ENCODE measurements at places on chromosomes 2 and 18.

DNA sequence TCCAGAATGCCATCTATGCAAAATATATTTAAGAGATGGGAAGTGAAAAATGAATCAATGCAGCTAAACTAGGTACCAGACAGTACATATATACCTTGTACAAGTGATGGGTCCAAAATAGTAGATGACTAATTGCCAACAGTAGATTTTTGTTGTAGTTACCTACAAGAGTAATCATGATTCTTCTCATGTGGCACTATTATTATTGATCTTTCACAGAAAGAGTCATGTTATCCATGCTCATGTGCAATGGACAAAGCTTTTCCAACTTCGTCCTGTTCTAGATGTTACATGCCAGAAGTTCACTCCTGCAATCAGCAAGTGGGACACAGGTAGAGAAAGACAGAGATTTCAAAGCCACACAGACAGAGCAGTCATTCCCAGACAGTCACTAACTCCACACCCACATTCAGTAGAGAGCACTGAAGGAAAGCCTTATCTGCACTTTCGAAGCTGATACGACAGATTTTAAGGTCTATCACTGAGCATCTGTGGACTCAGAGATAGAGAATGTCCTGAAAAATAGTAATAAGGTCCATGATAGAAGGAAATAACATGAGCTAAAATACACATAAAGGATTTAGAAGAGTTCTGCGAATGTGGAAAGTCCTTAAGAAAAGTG is 101.6 kb upstream of the ITPRID2 start:
- DNase-seq: no peak

- DNase-seq: no peak
Measured at GRCh38 chr2:79640001-79640400, 127.2 kb downstream of the CTNNA2 start.

- no peak for DNase-seq
Measured at GRCh38 chr2:236252602-236253001, 11.6 kb downstream of the ASB18 start.

DNA sequence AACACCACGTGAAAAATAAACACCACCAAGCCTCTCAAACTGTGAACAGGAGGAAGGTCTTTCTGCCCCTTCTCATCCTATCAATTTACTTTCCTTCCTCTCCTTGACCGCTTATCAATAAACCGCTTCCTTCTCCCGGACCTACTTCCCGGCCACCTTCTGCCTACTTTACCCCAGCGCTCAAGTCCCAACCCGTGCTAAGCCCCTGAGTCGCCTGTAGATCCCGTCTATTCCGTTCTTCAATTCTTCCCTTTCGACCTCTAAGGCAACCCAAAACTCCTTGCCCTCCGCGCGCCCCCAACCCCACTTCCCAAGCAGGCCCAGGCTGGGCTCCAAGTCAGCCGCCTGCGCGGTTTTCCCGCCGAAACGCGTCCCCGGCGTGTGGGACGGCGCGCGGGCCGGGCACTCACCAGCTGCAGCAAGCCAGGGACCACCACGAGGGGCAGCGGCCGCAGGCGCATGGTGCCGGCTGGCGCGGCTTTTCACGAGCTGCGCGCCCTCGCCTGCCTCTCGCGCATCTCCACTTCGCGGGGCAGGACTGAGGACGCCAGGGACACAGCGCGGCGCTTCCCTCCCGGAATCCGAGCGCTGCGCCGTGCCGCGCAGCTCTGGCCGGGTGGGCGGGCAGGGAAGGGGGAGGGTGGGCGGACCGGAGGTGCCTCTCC is at the start of gene NXPH2:
NXPH2 (minus strand) TSS at position 610 of the 665 bp plus-strand sequence; CDS start at position 461, 149 bp downstream.
- no peak for DNase-seq

GRCh38 chr2:64649013-64649484 is 4.7 kb downstream of the SERTAD2 start:
- no peak for DNase-seq

DNA sequence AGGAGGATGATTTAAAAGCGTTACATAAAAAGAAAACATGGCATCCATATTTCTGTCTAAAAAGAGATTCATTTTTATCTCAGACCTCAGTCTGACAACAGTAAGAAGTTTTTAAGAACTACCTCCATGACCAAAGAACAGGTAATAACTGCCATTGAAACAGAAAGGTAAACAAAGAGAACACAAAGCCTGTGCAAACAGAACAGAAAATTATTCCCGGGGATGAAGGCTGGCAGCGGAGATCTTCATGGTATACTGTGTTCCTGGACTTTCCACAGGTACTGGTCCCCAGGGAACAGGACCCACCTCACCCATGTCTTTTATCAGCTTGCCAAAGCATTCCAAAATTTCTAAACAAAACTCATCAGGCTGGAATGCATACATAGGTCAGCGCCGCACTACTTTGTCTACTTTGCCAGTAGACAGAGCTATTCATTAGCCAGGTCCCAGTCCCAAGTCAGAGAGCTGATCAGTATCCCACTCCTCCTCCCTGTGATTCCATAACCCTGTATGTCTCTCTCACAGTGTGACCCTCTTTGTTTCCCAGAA is 277.3 kb downstream of the MBD2 start:
- DNase-seq: no peak

- peak; percentile 41 for DNase-seq
Measured at GRCh38 chr2:60285626-60286316, 267.7 kb downstream of the BCL11A start.

- DNase-seq: no peak
Measured at GRCh38 chr2:16394072-16394985, 271.3 kb downstream of the CYRIA start.

GRCh38 chr18:63460414-63460813 is 16.3 kb upstream of the SERPINB5 start:
- DNase-seq: no peak

GRCh38 chr2:167572883-167573619 is 674.3 kb downstream of the STK39 start:
- no peak for DNase-seq

DNA sequence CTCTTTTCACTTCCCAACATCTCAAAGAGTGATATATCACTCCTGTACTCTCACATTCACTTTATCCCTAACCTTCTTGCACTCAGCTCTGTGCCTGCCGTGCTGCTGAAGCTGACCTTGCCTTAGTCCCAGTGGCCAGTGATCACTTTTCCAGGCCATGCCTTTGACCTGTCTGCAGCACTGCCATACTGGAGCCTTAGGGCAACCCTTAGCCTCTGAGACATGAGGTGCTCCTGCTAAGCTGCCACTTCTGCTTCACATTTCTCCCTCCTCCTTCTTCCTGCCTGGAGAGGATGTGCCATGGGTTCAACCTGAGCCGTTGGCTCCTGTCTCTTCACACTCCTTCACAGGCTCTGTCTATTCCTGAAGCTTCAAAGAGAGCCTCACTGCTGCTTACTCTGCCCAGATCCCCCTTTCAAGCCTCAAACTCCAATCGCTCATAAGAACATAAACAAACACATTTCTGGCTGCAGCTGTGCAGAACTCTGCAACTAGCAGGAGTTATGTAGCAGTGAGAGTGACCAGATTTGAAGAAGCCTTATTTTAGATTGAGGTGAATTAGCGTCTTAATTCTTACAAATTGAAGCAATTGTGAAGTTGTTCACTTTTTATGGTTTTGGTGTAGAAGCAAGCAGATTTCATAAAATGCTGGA is 716.2 kb upstream of the FANCL start:
- DNase-seq: no peak

DNA sequence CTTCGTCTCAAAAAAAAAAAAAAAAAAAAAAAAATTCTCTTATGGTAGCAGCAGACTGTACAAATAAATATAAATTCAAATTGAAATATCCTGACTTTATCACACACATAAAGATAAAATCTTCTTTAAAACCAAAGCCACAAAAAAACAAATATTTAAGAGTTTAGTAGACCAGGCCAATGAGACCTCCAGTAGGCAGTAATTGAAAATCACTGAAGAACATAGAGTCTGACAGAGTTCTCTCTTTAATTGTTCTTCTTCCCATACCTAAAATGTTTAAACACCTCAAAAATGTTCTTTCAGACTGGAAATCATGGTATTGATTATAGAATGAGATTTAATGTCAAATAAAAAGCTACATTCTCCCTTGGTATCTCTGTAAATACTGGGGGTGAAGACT is 20.8 kb downstream of the PRPF40A start:
- no peak for DNase-seq

GRCh38 chr2:97691166-97691565 is 21.7 kb downstream of the C2orf92 start:
- DNase-seq: no peak

- no peak for DNase-seq
Measured at GRCh38 chr18:36465970-36466369, 168.5 kb downstream of the FHOD3 start.

DNA sequence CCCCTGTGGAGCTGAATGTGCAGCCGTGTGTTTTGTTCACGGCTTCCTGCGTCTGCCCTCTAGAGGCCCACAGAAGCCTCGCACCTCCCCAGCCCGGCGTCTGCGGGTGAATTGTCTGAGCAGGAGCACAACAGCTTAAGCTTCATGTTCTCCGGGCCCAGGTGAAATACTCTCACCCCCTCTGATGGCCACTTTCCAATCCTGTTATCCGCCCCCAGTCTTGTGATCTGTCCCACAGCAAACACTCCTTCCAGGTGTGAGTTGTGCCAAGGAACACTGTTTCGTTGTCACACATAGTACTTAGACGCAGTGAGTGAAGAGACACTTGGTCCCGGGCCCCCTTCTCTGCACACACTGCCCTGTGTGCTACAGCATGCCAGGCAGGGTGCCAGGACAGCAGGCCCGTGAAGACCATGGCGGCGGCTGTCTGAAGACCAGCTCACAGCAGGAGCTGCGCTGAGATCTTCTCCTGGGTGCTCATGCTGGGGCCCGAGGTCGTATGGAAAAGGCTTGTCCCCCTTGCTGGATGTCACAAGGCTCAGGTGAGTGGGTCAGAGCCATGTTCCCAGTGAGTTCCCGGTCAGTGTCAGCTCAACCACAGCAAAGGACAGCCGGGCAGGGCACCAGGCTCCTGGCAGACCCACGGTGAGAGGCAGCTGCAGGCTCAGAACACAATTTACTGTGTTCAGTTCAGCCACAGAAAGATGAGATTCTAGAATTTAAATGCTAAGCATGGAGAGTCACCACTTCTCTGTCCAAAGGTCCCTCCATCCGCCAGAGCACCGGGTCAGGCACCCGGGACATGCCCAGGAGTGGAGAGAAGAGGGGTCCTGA is 6.8 kb upstream of the PXDN start:
- DNase-seq: peak; percentile 38

DNA sequence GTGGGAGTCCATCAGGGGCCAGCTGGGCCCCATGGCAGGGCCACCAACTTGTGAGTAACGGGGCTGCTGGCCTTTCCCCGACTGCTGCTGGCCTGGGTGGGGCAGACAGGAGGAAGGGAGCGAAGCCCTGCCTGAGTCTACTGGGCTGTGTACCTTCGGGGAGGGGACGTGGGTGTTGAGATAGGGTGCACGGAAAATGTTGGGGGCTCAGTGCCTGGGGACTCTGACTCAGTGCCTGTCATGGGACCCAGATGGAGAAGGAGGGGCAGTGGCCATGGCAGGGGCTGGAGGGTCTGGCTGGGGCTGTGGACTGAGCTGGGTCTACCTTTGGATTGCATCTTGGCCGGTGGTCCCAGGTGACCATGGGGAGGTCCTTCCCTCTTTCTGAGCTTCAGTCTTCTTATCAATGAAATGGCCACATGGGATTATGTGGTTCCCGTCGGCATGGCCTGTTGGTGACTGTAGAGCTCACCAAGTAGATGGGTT is 4.0 kb downstream of the SLC4A3 start:
- DNase-seq: no peak

DNA sequence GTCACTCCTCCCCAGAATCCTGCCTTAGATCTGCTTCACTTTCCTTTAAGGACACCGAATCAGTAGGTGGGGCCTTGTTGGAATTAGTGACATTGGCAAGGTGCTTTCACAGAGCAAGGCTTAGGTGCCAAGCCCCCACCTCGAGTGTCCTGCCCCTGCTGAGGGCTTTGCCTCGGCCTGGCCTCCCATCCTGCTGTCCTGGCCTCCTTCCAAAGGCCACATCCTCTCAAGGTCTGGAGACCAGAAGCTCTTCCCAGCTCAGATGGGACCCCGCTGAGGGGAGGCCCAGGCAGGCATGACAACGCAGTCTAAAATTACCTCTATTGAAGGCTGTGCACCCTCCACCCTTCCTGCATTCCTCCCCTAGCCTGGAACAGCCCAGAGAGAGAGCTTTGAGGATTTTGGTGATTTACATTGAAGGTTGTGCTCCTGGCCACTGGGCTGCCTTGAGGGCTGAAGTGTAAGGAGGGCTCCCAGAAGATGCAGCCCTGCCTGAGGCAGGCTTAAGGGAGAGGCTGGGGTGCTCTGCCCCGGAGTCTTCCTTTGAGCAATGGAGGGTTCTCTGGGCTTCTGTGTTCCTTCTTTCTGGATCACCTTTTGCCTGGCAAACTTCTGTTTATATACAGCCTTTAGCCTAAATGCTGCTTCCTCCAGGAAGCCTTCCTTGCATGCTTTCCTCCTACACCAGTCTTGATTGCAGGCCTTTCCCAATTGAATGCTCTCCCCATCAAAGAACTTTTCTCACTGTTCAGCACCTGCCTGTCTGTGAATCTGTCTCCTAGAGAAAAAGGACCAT is 154.4 kb downstream of the DDX1 start:
- DNase-seq: no peak

GRCh38 chr18:36942264-36942663 is 113.3 kb downstream of the KIAA1328 start:
- peak; percentile 12 for DNase-seq

DNA sequence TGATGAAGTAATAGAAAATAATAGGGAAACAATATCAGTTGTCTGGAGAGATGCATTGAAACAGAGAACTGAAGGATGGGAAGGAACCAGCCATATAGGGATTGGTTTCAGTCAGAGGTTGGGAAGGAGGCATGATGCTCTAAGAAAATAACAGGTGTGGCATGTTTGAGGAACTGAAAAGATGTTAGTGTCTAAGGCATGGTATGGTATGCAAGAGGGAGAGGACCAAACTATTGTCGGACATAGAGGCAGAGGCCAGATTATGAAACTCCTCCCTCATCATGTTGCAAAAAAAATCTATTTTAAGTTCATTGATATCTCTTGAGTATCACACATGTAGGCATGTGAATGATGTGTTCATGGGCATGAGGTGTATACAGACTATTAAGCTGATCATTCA is 48.9 kb upstream of the EMILIN2 start:
- DNase-seq: no peak

DNA sequence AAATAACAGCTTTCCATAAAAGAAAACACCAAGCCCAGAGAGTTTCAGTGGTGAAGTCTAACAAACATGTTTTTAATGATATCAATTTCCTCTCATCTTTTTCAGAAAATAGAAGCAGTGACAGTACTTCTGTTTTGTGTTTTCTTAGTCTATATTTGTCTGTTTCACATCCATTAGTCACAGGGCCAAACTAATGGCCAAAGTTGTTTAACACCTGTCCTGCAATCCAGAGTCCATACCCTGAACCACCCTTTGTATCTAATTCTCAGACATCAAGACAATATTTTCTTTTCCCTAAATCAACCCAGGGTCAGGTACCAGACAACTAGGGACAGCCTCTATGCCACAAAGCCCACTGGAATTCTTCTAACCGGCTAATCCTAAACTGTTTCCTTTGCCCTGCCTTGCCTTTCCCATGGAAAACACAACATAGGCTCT is 25.9 kb downstream of the TMSB10 start:
- DNase-seq: no peak
